ENCODE measurements at places on chromosomes 3 and 15.

DNA sequence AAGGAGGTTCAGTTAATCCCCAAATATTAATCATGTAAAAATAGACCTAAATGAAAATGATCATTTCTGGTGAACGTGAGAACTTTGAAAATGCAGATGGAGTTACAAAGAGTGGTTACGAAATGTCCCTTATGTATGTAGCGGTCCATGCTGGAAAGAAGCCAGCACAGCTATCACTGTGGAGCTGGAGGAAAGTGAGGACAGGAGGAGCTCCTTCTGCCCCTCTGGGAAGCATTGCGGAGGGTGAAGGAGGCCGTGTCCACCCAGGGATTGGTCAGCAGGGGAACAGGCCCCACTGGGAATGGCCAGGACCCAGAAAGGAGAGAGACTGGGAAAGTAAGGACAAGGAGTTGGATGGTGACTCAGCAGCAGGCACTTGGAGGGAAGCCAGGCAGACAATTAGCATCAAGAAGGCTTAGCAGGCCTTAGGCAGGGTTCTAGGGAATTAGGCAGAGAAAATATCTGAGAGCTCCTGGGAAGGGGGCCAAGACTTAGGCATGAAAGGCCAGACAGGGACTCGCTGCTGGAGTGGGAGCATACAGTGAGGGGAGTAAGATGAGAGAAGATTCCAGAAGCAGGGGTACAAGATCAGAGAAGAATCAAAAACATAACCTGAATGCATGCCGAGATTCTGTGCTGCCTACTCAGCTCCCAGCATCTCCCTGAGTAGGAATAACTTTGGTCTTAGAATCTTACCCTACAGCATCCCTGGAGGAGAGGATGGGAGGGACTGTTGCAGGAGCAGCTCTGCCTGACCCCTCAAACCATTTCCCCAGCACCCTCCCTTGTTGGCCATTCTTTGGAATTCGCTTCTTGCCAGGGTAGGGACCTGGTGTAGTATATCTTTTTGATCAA is 171.0 kb upstream of the UMPS start:
- DNase-seq, result peak; percentile 69

- no peak for DNase-seq
Measured at GRCh38 chr3:113423699-113424098, 17.6 kb downstream of the CFAP44 start.

DNA sequence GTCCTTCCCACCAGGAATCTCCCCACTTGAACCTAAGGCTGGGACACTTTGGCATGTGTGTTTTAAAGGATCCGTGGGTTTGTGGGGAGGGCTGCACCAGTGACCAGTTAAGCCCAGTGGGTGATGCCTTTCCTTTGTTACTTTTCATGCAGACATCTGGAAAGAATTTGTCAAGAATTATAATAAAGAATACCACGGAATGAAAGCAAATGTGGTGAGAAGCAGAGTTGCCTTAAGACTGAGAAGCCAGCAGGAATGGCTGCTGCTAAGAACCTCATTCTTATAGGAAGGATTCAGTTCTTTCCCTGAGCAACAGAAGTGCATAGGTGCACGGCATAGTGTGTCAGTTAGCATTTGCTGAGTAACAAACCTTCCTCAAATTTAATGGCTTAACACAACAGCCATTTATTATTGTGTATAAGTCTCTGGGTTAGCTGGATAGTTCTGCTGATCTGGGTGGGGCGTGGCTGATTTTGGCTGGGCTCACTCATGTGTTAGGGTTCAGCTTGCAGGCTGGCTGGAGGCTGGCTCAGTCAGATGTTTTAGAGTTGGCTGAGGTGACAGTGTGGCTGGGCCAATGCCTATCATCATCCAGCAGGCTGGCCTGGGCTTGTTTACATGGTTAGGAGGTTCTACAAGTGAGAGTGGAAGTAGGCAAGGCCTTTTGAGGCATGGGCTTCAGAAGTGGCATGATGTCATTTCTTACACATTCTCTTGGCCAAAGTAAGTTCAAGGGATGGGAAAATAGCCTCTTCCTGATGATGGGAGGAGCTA is 262.7 kb upstream of the CTDSPL start:
- no peak for DNase-seq

DNA sequence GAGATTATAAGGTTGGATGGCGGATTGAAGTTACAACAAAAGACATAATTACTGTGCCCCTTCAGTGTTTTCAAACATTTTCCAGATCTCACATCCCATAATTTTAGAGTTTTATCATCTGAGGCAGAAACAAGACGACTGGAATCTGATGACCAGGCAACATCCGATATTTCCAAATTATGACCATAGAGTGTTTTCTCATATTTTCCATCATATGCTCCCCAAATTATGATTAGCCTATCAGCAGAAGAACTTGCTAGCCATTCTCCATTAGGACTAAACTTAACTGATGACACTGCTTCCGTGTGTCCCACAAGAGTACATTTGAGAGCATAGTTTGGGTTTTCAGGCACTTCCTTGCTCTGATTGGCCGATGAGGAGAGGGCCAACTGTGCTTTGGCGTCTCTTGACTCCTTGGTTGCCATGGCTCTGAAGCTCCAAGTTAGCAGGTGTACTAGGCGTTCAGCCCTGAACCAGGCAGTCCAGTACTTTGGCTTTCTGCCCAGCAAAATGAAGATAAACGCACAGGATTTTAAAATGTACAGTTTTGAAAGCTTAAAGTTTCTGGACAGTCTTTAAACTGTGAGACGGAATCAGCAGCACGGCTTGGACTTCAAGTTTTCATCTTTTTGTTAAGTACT is 638 bp downstream of the WDR5B start:
- no peak for DNase-seq

- DNase-seq, result no peak
Measured at GRCh38 chr15:66633041-66633937, 67.5 kb upstream of the LCTL start.

- no peak for DNase-seq
Measured at GRCh38 chr3:63364495-63364894, 86.4 kb downstream of the SYNPR start.

DNA sequence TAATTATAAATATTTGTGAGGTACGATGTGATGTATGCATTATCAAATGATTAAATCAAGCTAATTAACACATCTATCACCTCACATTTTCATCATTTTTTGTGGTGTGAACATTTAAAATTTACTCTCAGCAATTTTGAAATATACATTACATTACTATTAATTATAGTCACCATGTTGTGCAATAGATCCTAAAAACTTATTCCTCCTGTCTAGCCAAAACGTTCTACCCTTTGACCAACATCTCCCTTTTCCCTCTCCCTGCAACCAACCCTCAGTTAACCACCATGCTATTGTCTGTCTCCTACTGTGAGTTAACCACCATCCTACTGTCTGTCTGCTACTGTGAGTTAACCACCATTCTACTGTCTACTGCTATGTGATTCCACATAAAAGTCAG is 20.7 kb upstream of the SLMAP start:
- DNase-seq, result no peak

DNA sequence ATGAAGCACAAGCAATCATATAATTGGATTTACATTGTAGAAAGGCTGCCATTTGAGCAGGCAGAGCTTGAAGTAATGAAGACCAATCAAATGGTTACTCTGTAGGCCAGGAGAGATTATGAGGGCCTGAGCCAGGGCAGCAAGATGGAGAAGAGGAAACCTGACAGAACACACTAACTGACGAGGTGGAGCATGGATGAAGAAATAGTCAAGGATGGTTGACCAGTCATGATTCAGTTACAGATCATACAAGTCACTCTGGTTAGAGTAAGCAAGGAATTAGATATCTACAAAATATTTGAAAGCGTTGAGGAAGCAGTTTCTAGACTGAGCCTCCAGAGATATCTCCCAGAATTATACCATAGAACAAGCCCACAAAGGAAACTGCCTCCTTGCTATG is 101.8 kb upstream of the THSD4 start:
- DNase-seq, result no peak

GRCh38 chr15:100020614-100021013 is 287.4 kb upstream of the LYSMD4 start:
- no peak for DNase-seq

DNA sequence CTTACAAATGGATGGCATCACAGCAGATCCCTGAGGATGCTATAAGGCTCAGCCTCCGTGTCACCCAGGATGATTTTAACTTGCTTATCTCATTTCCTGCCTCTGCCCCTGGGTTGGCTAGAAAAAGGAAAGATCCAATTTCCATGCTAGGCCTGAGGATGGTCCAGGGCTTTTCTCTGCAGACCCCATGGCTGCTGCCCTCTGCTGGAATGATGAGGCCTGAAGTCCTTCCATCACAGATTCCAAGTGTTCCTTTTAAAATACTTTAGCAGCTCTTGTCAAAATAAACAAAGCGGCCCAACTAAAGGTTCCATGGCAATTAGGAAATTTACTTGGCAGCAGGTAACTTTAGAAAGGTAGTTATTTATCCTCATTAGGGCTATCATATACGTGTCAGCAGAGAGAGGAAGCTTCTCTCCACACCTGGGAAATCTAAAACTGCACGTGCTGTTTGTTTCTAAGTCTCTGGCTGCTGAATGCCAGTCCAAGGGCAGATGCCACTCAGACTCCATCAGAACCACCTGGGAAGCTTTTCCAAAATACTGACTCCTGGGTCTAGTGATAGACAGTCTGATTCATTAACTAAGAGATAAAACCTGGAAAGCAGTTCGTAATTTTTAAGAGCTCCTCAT is 401.9 kb upstream of the IL12A start:
- no peak for DNase-seq

- DNase-seq, result no peak
Measured at GRCh38 chr3:143078883-143079282, 40.7 kb upstream of the CHST2 start.

- no peak for DNase-seq
Measured at GRCh38 chr15:51193526-51193925, 98.8 kb upstream of the TNFAIP8L3 start.

DNA sequence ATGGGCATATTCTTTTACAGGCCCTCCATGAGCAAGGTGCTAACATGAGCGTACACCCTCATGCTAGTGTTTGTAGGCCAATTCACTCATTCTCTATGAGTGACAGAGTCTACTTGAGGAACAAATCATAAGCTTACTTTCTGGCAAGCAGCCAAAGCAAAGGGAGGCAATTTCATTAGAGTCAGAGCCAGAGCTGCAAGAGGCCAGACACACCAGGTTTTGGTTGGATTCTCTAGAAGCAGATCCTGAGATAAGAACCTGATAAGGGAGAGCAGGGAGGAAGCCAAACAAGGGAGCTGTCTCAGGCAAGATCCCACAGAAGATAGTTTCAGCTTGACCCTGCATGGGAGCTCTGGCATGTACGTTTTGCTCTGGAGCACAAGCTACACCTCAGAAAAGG is 214.1 kb upstream of the CTNNB1 start:
- no peak for DNase-seq

DNA sequence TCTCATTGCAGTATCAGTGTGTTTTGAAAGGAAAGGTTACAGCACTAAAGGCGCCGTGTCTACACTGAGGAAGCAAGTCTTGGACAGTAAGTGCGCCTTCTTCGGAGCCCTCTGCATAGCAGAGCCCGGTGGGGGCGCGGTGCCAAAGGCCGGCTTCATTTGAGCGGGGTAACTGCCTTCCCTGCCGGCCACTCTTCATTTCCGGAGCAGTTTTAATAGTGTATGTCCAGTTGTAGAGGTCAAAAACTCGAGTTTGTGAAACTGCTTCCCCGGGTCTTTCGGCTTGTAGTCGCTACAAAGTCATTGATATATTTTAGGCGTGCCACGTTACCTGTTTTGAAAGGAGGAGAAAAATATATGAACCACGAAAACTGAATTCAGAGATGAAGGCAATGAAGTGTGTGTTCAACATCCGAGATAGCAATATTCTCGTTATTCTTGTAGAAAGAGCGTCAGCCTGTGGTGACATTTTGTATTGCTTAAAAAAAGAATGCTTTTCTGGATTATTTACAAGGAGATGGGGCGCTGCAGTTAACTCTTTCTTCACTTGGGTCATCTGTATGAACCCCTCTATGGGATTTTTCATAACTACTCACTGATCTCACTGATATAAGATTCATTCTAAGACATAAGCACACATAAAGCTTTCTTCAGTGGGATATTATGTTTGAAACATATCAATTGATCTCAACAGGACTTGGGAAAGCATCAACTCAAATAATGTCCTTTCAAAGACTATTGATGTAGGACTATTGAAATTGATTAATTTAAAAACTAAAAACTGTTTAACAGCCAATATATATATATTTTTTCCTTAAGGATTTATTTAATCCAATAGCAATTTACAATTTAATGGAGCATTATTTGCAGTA is 3.0 kb downstream of the ALCAM start:
- DNase-seq, result peak; percentile 86

GRCh38 chr3:10285272-10286132 is 7.2 kb downstream of the GHRL start:
- DNase-seq, result no peak

DNA sequence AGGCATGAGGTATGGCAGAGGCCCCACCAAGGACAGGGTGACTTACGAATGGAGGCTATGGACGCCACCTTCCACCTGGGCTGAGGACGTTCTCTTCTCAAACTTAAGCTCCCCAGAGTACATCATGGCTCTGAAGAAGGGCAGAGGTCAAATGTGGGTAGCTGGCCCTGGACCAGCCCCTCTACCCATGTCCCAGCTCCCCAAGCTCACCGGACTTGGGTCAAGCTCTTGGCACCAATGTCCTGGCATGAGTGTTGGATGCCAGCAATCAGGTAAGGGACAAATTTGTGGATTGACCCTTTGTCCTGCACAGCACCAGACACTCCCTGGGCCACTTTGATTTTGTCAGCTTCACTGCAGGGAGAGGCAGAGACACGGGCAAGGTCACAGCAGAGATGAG is 2.5 kb downstream of the NDUFAF3 start:
- DNase-seq, result peak; percentile 36

DNA sequence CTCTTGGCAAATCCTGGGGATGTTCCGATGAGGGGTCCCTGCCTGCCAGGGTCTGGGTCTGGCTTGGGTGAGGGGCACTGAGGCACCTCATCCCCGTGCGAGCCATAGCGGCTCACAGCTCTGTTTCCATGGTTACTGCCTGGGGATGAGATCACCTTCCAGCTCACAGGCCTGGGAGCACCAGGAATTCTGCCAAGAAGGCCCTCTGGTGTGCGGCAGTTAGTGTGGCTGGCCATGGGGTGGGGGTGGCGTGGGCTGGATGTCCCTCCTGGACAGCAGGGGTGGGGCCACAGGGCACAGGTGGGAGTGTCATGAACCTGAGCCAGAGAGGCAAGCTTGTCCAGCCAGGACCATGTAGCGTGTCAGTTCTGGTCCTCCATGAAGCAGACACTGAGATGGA is 22.1 kb upstream of the PRR23E start:
- DNase-seq, result peak; percentile 9

DNA sequence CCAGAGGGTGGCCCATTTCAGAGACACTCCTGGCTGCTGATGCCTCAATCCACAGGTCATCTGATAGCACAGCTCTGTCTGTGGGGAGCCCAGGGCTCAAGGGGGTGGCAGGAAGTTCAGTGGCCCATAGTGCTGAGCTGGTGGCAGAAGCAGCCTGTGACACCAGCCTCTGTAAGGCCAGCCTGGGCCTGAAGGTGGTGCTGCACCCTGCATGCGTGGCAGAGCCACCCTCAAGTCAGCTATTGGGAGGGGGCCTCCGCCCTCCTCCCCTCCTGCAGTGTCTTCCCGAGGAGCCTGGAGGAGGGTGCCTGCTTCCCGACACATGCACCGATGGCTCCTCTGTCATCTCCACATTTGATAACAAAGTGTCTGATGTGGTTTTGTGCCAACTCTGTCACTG is 3.0 kb downstream of the PLA1A start:
- DNase-seq, result no peak

Data from ovary (tissue), 10 donors.